HS-27A (cell line): ENCODE measurements at places on chromosomes 7 and 10.

DNA sequence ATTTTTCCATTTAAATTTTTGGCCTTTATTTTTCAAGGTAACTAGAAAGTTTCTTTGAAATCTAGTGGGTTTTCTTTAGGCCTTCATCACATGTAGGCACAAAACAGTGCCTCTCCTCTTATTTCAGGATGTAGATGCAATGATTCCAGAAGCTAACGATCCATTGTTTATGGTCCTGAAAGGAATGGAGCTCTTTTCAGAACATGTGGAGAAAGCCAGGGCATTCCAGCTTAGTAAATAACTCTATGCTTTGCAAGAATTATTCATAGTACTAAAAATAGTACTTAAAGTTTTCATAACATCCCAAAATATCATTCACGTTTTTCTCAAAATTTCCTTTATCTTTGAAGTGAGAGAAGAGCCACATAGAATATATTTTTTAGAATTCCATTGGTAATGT, 91.3 kb downstream of the DYNC1I1 start:
- DNase-seq: no peak

DNA sequence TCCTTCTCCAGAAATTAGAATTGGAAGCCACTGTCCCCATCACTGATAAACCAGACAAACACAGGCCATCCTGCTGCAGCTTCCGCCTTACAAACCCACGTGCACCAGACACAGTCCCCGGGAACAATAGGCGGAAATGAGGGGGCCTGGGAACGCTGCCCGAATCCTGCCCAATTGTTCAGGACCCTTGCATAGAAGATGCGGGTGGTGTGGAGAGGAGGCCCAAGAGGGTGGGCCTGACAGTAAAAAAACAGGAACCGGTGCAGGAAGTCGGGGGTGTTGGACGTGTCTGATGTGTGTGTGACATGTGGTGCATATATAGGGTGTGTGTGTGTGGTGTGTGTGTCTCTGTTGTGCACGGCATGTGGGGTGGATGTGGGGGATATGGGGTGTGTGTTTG, 26.5 kb upstream of the CHST15 start:
- no peak for DNase-seq

GRCh38 chr10:111379534-111380187, 302.8 kb downstream of the ADRA2A start:
- no peak for DNase-seq

DNA sequence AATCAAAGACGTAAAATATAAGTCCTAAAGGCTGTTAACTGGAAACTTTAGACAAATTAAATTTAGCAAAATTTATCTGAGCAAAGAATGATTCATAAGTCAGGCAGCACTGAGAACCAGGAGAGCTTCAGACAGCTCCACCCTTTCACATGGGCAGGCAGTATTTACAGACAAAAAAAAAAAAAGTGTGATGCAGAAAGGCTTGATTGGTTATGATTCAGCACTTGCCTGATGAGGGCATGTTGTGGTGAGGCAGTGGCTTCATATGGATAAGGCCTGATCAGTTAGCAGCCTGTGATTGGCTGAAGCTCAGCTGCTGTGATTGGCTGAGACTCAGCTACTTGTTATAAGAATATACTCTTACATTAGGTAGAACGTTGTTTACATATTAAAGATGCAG, 495.4 kb upstream of the POM121L12 start:
- no peak for DNase-seq

- no peak for DNase-seq
Measured at GRCh38 chr10:59851864-59852263, 54.5 kb downstream of the CCDC6 start.

DNA sequence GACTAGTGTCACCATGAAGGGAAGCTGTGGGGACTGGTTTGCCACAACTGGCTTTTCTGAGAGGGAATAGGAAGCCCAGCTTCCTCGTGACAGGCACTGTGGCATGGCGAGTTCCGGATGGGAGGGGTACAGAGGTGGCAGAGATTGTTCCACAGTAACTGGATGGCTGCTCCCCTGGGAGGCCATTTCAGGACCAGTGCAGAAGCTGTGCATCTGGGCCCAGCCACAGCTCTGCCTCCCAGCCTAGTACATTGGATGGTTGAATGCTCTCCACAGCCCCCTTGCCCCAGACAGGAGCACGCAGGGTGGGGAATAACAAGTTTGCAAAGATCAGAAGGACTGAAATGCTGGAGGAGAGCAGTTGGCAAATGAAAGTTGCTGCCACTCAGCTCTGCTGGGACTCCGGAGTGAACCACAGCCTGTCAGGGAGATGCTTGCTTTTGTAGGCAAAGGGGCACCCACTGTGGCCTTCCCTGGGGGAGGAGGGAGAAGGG, 51.8 kb downstream of the GSDME start:
- DNase-seq: no peak

DNA sequence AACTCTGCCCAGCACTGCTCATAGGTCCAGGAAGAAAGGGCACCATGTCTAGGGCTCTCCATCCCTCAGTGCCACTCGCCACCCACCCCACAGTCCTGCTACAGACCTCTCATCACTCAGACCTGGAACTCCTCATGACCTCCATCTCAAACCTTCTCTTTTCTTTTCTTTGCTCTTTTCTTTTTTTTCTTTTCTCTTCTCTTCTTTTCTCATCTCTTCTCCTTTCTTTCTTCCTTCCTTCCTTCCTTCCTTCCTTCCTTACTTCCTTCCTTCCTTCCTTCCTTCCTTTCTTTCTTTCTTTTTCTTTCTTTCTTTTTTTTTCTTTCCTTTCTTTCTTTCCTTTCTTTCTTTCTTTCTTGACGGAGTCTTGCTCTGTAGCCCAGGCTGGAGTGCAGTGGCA, 122.2 kb downstream of the KLF6 start:
- DNase-seq: no peak

GRCh38 chr7:144786522-144786921, 49.3 kb downstream of the TPK1 start:
- no peak for DNase-seq

DNA sequence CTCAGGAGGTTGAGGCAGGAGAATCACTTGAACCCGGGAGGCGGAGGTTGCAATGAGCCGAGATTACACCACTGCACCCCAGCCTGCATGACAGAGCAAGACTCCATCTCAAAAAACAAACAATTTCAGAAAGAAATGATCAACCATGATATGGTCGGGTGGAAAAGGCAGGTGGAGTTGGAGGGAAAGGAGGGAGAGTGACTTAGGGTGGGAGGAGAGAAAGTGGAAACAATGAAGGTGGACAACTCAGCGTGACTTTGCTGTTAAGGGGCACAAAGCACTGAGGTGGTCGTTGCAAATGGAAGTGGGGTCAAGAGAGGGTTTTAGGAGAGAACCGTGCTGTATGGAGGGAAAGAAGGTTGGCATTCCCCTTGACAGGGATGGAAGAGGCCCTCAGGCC, 30.0 kb upstream of the FXYD4 start:
- DNase-seq: no peak

DNA sequence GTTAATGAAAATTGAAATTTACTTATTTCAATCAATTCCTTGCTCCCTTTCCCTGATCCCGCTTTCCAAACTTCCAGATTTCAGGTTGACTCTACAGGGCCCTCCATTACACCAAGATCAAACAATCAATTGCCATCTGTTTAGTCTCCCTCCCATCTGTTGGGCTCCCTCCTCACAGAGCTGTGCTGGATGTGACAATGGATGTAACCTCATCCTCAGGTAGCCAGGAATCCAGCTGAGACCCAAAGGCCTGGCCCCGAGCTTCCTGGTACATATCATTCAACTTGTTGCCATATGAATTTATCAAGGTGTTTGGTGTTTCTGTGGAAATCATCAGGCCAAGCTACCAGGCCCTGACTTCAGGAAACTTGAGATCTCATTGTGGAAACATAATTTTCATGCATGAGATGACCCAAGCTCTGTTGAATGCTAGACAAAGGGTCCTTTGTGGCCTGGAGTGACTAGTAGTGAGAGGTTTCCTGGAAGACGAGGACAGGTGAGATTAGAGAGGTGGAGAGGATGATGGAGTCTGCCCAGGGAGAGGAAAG, 148.6 kb upstream of the PDE1C start:
- DNase-seq: no peak

GRCh38 chr10:77333610-77334340, 303.8 kb downstream of the KCNMA1 start:
- no peak for DNase-seq

DNA sequence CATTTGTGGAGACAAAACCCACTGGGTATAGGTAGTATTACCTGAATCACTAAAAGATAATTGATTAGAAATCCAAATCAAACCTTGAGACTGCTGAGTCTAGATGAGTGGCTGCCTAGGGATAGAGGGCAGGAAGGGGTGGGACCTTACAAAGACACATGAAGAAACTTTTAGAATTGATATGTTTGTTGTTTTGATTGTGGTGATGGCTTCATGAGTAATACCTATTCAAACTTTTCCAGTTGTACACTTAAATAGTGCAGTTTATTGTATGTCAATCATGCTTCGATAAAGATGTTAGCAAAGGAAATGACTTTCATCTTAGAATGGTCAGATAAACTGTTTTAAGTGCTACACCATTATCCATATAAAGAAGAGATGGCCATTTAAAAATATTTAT, 188.7 kb upstream of the KAT6B start:
- DNase-seq: no peak

DNA sequence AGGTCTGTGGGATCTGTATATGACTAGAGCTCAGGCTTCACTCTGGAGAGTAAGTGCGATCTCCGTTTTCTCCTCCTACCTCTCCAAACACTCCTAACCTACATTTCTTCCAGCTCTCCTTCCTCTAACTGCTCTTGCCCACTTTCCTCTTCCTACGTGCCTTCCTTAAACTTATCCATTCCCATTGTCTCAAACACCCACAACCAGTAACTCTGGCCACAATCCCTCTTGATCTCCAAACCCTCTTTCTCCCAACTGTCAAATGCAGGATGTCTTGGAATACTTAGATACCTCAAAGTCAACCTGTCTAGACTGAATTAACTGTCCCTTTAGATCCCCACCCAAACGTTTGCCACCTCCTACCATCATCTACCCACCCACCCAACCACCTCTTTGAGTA, 213.7 kb upstream of the KMT2E start:
- DNase-seq: no peak

GRCh38 chr7:76364198-76364584, 5.4 kb upstream of the YWHAG start:
- no peak for DNase-seq

DNA sequence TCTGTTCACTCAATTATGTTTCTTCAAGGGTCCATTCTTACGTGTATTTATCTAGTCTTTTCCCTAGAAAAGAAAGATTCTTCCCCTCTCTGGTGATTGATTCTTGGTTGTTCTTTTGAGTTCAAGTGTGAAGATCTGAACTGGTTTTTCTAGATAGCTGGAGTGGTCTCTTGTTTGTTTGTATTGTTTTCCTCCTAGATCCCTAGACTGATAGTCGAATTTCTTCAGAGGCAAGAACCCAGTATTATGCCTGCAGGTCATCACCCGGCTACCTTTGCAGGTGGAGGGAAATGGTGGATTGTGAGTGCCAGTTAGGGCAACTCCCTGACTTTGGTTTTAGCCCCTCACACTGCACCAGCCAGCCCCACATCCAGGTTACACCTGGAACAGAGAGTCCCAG, 2.2 kb upstream of the RSU1 start:
- no peak for DNase-seq

GRCh38 chr10:83212632-83213334, 926.5 kb upstream of the GHITM start:
- no peak for DNase-seq

DNA sequence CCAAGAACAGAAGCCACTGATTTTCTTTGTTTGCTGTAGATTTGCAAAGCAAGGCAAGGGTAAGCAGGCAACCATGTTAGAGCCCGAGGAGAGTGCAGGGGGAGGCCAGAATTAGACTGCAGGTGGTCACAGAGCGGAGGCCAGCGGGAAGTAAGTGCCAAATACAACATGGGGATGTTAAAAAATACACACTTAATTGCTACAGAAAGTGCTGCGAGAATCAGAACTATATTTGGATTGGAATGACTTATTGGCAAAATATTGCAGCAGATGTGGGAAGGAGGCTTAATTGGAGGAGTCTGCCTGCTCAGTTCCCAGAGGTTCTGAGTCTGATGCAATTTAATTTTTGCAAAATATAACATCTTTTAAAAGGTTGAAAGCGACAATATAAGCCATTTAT, 49.7 kb upstream of the ADCY1 start:
- DNase-seq: no peak

DNA sequence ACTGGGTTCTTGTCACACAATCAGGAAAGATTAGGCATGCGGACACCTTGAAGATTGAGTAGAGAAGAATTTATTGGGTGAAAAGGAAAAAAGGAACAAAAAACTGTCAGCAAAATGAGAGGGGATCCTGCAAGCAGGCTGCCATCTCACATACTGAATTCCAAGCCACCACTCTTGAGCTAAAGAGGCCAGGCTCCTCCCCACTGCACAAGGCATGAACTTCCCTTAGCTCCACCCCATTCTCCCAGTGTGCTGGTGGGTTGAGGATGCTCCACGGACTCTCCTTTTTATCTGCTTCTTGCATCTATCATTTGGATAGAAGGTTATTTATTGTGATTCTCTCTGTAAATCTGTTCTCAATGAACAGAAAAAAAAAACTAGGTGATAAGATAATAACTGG, 79.6 kb downstream of the ANKRD7 start:
- DNase-seq: no peak

GRCh38 chr10:6300784-6301460, 98.2 kb downstream of the PFKFB3 start:
- no peak for DNase-seq

- DNase-seq: no peak
Measured at GRCh38 chr7:100208911-100209408, 10.8 kb upstream of the PVRIG start.

- DNase-seq: no peak
Measured at GRCh38 chr7:30184791-30185487, 50.2 kb downstream of the MTURN start.

GRCh38 chr7:85748861-85749260, 562.0 kb upstream of the SEMA3D start:
- no peak for DNase-seq

- no peak for DNase-seq
Measured at GRCh38 chr7:3991731-3992231, 690.3 kb upstream of the FOXK1 start.

GRCh38 chr10:104472957-104473745, 119.5 kb downstream of the CFAP58 start:
- DNase-seq: no peak

GRCh38 chr10:98253499-98253898, 14.5 kb downstream of the LOXL4 start:
- no peak for DNase-seq

- no peak for DNase-seq
Measured at GRCh38 chr10:132423966-132424861, 27.2 kb downstream of the PWWP2B start.

DNA sequence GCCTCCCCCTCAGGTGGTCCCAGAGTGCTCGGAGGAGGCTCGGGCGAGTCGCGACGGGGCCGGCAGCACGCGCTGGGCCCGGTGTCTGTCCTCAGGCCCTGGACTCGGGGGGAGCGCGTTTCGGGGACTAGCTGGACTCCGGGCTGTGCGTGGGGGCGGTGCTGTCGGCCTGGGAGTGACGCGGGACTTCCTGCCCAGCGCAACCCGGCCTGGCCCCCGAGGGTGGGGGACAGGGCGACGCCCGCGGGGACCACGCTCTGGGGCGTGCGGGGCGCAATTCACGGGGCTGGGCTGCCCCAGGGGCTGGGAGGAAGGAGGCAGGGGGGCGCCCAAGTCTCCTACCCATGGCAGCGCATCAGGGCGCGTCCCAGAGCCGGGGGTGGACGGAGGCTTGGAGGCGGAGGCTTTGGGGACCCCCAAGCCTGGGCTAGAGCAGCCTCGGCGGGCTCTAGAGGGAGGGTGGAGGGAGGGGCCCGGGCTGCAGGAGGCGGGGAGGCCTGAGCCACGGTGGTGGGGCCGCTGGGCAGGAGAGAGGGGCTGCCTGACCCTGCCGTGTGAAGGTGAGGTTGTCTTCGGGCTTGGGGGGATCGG, 2.3 kb upstream of the VENTX start:
- DNase-seq: no peak
